Left lung (tissue), 14 donors: ENCODE measurements at places on chromosomes 4 and X. TPM values are rescaled to one million over a fixed set of nuclear protein-coding genes. Genes with fewer than 3 reads are reported as not detected.

SLC6A14 gene
- 0.46 TPM for polyA plus RNA-seq

ASIC5 gene
- polyA plus RNA-seq = not detected

IL13RA1 gene
- 34.8 TPM for polyA plus RNA-seq

TLR6 gene
- polyA plus RNA-seq = 1.4 TPM

SLC7A11 gene
- polyA plus RNA-seq = 0.87 TPM

XKRX gene
- polyA plus RNA-seq = 2.4 TPM

CXXC4 gene
- 11.2 TPM for polyA plus RNA-seq
